Activated CD8-positive, alpha-beta memory T cell treated with anti-CD3 and anti-CD28 coated beads for 1 hour (primary cell): ENCODE measurements at places on chromosomes 5 and 9.

DNA sequence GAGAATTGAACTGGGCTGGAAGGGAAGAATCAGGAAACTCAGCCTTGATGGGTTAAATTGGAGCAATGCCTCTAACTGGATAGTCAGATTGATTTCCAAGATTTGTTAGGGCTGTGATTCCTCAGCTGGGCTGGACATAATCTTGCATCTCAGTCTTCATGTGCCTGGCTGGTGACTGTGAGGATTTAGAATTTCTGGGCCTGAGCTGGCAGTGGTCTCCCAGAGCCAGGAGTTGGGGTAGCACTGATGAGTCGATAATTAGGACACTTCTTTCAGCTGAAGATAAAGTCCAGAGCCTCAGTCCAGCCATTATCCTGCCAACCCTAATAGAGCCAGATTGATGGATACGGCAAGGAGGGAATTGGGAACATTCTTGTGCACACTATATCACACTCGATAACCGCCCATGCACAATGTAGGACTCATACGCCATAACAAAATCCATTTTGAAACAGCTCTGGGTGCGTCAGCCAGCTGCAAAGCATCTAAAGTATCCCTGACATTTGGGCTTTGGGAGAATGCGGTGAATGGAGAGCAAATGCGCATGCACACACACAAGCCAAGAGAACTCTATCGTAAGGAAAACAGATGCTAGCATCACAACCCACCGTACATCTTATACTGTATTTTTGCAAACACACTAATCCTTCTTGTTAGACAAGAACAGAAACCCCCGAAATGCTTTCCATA, 405.1 kb upstream of the KLF4 start:
- no peak for DNase-seq

- DNase-seq: no peak
Measured at GRCh38 chr5:156971848-156972525, 9.0 kb upstream of the TIMD4 start.

DNA sequence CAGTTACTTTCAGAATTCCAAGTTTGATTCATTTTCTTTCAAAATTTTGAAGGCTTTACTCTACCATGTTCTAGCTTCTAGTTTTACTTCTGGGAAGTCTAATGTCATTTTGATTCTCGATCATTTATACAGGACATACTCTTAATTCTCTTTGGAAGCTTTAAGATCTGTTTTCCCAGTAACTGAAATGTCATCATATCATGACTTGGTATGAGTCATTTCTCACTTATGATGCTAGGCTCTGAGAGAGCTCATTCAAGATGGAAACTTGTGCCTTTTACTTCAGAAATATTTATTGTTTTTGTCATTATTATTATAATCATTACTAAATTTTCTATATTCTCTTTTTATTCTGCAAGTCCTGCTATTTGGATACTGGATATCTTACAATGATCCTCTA, 222.3 kb downstream of the PARP8 start:
- no peak for DNase-seq

- DNase-seq: no peak
Measured at GRCh38 chr5:106127341-106127781, 1543.4 kb downstream of the EFNA5 start.

GRCh38 chr5:78717674-78718584, 69.4 kb upstream of the LHFPL2 start:
- DNase-seq: no peak

DNA sequence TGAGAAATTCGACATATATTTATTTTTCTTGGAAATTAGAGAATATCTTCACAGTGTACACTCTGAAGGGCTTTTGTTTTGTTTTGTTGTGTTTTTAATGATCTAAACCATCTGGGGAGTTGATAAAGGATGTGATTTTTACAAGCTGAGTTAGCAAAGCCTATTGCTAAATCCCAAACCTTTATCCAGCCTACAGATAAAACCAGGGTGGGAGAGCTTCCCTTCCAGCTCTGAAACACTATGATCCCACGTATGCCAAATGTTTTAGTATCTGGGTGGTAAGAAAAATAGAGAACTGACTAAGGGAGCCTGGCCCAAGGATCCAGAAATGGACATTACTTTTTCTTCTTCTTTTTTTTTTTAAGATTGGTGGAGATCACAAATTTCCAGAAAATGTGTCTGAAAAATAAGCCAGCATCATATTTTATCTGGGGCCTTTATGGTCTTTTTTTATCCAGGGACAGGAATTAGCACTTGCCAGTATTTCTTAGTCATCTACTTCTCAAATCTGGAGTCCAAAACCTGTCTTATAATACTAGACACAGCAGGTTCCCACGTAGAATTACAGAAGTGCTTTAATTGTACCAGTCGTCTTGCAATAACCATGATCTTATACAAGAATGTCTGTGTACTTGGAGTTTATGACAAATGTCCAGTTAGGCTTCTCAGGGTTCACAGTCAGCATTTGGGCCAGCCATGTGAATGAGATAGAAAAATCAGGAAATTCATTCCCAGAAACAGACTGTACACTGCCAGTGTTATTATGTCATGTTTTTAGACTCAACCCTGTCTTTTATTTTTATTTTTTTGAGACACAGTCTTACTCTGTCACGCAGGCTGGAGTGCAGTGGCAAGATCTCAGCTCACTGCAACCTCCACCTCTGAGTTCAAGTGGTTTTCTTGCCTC, 290.8 kb upstream of the MPDZ start:
- no peak for DNase-seq

DNA sequence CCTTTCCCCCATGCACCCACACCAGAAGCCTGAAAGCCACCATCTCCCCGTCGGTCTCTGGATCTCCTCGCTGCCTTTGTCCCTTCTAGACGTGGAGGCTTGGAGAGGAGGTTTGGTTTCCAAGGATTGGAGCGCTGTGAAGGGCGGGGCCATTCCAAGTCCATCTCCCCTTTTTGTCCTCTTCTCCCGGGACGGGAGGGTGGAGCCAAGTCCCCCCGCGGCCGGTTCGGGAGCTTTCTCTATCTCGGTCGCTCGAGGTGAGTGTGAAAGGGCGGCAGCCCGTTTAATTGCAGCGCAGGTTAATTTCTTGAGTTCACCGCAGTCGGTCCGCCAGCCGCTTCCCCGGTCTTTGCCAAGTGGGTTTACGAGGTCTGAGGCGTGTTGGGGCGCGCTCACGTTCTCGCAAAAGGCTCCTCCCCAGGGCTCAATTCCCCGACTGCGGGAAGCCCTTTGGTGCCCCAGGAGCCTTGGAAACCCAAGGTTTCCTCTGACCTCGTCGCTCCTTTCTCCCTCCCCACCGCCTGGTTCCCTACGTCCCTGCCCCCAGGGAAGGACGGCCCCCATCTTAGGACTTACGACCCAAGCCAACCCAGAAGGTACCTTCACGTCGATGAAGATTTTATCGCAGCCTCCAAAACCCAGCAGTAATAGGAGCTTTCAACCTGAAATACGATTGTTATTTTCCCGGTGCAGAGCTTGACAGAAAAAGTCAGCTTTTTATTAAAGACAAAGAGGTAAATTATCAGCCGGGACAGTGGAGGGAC, 2.8 kb upstream of the ZNF462 start:
- DNase-seq: no peak

DNA sequence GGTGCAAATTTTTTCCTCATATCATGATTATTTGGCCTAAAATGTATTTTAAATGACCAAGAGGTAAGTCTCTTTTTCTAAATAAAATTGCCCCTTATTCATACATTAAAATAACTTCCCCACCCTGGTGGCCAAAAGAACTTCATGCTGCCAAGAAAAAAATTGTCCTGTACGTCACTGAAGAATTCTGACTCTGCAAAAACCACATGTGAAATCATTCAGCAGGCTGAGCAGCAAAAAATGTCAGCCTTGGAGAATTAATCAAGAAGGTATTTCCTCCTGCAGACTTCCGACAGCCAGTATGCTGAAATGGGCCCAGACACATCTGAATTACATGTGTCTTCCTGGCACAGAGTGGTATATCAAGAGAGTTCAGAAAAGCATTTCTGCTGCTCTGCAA, 94.6 kb upstream of the HMHB1 start:
- DNase-seq: no peak

DNA sequence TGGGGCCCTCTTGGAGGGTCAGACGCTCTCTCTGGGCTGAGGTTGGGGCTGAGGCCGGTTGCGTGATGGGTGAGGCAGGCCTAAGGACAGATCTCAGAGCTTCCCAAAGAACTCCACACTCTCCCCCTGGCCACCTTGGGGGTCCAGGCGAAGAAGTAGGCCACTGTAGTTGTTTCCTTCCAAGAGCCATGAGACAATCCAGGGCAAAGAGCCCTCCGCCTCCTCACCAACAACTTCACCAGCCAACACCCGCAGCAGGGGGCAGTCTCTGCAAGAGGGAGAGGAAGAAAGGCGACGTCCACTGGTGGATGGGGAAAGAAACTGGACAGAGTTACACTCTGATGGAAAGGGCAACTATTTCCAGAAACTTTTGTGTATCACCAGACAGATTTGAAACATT, 10.7 kb downstream of the SLC35A4 start:
- DNase-seq: no peak

- no peak for DNase-seq
Measured at GRCh38 chr5:82599692-82600091, 321.5 kb upstream of the RPS23 start.

DNA sequence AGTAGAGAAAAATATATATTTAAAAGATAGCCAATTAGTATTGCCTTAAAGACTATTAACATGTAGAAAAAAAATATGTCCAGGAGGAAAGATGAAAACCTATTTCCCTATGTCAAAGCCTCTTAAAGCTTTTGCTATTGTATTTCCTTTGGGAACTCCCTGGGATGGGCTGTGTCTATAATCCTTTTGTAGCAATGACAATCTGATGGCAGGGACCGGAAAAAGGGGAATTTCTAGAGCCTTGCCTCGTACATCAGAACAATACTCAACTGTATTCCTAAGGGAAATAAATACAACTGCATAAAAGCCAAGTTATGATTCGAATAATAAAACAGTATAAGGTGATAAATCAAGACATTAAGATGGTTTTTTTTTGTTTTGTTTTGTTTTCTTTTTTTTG, 257.3 kb downstream of the MLLT3 start:
- DNase-seq: no peak

- DNase-seq: no peak
Measured at GRCh38 chr5:142316051-142316450, 8.8 kb downstream of the SPRY4 start.

DNA sequence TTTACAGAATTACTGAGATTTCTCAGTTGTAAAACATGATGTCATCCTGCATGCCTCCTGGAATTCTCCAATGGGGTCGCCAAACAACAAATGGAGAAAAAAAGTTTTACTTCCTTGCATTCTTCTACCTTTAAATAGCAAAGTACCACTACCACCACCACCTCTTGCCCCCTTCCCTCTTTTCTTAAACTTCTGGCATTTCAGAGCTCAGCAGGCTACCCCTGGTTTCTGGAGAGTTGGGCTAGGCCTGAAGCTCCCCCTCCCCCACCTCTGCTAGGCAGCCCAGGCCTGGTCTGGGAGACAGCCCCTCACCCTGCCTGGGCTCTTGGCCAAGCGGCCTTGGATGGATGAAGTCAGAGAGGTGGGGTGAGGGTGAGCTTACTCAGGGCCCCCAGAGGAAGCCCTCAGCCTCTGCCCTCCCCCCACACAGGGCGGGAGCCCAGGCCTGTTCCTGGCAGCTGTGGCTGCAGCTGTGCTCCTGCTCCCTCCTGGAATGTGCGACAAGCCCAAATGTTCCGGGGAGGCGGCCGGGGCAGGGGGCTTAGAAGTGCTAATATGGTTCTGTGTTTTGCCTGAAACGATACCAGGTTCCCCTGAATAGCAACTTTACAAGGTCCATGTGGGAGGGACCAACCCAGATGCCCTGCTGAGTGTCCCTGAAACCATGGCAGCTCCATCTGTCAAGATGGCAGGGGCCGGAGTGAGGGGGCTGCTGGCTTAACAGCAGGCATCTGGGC, 6.0 kb upstream of the CCIN start:
- no peak for DNase-seq

GRCh38 chr9:107650321-107650720, 160.8 kb upstream of the KLF4 start:
- DNase-seq: no peak
